ENCODE measurements at places on chromosomes 4 and X.

GRCh38 chrX:120671963-120672362 lies 42.1 kb upstream of the C1GALT1C1 start:
- DNase-seq: no peak

DNA sequence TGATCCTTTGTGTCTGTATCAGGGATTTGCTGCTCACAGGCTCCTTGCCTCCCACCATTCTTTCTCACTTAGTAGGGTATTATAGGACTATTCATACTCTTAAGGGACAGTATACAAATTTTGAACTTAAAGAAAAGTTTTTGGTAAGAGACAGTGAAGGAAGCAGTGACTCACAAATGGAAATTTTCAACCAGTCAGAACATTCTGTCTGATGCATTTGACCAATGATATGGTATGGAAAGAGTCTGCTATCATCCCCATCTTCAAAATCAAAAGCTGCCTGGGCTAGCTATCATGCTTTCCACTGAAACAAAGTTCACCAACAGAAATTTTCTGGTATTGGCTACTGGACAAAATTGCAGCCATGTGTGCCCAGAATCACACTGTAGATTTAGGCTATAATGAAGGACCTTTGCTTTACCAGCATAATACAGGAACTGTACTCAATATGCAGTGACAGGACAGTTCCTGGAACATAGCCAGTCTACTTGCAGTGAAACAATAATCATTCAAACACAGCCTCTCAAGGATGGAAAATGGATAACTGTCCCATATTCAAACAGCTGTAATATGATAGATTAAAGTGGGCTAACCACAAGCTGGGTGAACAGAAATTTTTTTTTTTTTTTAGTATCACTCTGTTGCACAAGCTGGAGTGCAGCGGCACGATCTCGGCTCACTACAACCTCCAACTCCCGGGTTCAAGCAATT lies 109.0 kb upstream of the ACSL4 start:
- no peak for DNase-seq

GRCh38 chr4:88674565-88674964 lies 23.1 kb downstream of the NAP1L5 start:
- DNase-seq: no peak

DNA sequence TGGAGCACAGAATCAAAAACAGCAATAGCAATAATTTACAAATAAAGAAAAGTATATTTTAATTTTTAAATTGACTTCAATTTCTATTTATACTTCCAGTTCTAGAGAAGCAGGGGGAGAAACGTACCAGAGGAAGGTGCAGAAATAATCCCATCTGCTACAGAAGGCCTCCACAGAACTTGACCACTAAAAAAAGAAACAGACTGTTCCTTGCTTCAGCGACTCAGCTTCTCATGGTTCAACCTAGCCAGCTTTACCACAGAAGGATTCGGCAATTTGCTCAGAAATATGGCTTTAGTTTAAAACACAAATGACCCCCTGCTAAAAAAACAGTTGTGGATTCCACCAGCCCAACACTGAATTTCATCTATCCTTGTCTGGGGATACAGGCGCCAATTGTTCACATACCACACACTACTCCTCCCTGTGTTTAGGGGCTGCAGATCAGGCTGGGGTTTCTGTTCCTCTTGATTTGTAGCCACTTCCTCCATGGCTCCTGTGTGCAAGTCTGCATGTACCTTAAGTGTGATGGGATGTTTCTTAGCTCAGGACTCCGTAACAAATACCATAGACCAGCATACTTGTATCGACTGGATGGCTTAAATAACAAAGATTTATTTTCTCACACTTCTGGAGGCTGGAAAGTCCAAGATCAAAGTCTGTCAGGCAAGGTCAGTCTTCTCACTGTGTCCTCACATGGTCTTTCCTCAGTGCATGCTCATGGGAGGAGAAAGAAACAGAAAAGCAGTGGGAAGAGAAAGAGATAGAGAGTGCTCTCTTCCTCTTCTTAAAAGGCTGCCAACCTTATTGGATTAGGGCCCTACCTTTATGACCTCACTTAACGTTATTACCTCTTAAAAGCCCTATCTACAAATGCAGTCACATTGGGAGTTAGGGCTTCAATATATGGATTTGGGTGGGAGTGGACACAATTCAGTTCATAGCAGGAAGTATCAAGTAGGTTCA lies 79.1 kb downstream of the AMOT start:
- DNase-seq: no peak

- DNase-seq: no peak
These were observed 711.4 kb upstream of the GALNTL6 start for GRCh38 chr4:171101845-171102244.

GRCh38 chrX:70454441-70455365 lies 10.1 kb downstream of the DLG3 start:
- peak; percentile 65 for DNase-seq

DNA sequence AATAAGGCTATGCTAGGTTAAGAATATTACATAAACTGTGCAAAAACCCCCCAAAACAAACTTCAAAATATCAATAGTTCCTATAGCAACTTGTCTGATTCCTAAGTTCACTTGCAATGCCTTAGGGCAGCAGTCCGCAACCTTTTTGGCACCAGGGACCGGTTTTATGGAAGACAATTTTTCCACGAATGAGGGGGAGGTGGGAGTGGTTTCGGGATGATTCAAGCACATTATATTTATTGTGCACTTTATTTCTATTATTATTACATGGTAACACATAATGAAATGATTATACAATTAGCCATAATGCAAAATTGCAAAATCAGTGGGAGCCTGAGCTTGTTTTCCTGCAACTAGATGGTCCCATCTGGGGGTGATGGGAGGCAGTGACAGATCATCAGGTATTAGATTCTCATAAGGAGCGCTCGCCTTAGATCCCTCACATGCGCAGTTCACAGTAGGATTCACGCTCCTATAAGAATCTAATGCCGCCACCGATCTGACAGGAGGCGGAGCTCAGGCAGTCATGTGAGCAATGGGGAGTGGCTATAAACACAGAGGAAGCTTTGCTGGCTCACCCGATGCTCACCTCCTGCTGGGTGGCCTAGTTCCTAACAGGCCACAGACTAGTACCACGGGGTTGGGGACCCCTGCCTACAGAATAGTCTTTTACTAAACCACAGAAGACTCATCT lies 39.7 kb downstream of the ACOX3 start:
- no peak for DNase-seq

Measured in T-helper 9 cell (primary cell).